Kidney epithelial cell (primary cell): ENCODE measurements at places on chromosomes 2 and 18.

DNA sequence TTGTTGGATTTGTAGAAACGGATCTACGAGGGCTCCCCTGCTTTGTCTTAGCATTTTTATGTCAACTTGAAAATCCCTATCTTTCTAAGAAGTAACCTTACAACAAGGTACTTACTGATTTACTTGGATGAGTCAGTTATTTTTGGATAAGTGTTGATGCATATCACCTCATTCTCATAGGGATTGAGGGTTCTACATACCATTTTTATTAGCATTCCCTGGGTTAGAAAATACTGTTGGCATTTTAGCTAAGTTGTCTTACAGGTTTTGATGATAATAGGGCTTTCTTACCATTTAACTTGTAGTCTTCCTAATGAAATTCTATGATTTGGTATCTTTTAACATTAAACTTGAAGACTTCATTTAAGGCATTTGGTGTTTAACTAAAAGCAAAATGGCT is 125.2 kb downstream of the UBE2E3 start:
- no peak for DNase-seq

GRCh38 chr2:179954026-179954425 is 53.1 kb downstream of the CWC22 start:
- DNase-seq = no peak

DNA sequence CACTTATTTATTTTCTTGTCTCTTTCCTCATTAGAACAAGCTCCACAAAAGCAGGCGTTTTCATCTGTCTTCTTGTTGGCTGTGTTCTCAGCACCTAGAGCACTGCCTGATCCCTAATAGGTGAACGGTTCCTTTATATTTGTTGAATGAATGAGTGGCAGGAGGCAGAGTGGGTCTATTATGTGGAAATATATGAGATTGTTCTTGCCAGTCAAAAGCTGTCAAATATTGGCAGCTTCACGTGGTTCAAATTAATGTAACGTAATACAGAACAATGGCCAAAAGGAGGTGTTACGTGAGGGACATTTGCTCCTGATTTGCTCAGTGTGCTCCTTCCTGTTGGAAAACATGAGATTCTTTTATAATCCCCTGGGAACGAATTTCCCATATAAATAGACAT is 8.5 kb upstream of the ARHGAP25 start:
- DNase-seq = no peak

GRCh38 chr2:68653034-68653433 is 9.7 kb downstream of the PROKR1 start:
- no peak for DNase-seq

DNA sequence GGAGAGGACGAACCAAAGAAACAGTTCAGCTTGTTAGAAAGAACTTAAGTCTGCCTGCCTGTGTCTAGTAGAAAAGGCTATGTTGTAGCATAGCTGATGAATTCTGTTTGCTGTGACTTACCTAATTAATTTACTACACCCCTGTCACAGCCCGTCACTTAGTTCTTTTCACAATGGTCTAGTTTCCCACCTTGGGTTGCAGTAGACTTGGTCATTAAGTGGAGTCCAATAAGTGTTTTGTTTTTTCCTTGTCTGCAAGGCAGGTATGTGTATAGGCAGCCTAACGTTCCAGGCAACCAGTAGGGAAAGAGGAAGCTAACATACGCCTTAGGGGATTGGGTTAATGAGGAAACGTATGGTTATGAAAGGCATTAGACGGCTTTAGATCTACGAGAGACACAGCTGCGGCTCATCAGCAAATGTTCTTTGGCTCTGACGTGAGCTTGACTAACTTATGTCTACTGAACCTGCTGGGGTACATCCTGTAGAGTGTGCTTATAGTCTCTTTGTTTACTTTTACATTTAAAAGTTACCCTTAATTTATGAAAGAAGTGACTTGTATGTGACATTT is 180.1 kb downstream of the PRPF40A start:
- DNase-seq = no peak

- DNase-seq = no peak
These were observed 25.3 kb upstream of the SNTG2 start for GRCh38 chr2:925309-925708.

- no peak for DNase-seq
These were observed 110.2 kb downstream of the ABCA12 start for GRCh38 chr2:215028231-215028630.

- DNase-seq = no peak
These were observed 42.0 kb downstream of the GORASP2 start for GRCh38 chr2:170971071-170971470.

DNA sequence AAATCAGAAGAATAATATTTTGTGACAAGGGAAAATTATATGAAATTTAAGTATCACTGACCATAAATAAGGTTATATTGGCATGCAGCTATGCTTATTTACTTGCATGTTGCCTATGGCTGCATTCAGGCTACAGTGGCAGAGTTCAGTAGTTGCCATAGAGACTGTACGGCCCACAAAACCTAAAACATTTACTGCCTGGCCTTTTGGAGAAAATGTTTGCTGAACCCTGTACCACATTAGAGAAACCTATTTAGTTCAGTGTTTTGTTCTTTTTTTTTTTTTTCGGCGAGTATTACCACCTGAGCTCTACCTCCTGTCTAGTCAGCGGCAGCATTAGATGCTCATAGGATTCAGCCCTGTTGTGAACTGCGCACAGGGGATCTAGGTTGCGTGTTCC is 163.7 kb downstream of the MCFD2 start:
- no peak for DNase-seq

DNA sequence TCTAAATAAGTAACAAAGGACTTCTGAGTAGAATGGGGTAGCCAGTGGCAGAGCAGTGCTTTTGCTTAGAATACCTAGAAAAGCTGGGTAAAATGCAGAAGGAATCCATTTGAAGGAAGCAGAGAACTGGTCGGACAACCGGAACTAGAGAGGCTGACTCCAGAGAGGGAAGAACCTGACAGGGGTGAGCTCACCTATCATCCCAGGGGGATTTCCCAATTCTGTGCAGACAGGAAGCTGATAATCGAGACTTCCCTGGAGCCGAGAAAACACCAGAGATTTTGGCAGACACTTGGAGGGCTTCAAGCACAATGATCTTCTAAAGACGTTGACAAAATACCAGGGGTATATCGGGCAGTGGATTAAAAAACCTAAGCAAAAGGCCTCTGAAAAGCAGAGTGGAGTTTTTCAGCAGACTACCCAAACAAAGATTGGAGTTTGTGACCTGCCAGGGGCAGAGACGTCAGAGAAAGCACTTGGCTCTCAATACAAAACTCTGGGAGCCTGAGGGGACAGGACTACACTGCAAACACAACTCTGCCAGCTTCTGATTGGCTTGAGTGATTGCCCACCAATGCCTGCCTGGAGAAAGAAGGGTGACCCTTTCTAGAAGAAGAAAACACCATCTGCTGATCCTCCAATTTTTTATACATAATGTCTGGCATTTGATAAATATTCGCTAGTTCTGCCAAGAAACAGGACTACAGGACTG is 67.5 kb upstream of the TTN start:
- DNase-seq = no peak

DNA sequence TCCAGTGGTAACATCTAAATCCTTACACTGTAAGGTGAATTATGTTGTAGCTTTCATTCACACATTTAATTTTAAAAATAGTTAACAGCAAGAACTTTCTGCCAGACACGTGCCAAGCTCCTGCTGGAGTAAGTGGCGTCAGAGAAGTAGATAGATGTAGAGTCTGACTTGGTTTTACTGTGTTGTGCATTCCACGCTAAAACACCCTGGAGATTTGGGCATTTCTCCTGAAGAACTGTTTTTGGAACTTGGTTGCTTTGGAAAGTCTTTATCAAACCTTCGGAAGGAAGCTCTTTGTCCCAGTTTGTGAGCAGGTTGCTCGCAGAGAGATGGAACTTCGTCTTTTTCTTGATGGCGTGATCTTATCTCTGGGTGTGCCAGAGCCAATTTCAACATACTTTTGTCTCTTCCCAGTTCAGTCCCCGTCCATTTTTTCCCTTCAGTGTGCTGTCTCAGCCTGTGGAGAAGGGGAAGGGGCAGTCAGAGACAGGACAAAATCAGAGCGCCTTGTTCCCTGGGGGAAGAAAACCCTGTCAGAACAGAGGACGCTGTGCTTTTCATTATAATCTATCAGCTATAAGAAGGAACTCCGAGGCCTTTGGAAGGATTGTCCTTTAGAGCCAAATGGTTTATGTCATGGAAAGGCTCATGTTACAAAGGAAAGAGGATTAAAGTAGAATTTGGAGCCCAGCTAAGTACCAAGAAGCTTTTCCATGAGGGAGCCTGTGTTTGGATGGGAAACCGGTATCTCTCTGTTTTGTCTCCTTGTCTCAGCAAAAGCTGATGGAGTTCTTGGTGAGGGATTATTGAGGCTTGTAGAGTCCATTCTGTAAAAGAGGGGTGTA is 18.9 kb downstream of the GRHL1 start:
- DNase-seq = no peak

DNA sequence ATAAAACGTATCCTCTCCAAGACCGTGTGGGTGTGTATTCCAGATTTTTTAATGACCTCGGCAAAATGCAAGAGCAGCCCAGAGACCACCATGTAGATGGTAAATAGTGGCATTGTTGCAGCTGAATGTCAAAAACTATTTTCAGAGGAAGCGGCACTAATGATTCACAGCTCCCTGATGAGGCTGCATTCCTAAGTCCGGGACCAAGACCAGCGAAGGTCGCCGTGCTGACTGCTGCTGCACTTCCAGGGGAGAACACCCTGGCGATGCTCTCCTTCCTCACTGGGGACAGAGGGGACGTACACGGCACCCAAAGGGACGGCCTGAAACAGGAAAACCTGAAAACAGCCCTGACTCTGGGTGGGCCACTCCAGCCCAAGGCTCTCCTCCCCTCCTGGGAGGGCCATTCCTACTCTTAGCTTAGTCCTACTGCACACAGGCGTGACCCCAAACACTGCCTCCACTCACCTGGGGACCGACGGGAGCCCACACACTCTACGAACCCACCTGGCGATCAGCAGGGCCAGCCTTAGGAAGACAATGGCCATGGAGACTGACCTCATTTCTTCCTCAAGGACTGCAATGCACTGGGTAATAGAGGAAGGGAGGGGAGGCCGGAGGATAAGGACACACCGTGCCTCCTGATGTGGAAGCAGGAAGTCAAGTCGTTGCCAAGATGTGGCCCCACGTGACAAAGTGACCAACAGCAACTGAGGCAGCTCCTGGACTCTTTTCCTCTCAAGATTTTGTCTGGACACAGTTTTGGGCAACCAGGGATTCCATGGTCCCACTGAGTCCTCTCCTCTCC is 82.8 kb downstream of the ZNF516 start:
- no peak for DNase-seq

DNA sequence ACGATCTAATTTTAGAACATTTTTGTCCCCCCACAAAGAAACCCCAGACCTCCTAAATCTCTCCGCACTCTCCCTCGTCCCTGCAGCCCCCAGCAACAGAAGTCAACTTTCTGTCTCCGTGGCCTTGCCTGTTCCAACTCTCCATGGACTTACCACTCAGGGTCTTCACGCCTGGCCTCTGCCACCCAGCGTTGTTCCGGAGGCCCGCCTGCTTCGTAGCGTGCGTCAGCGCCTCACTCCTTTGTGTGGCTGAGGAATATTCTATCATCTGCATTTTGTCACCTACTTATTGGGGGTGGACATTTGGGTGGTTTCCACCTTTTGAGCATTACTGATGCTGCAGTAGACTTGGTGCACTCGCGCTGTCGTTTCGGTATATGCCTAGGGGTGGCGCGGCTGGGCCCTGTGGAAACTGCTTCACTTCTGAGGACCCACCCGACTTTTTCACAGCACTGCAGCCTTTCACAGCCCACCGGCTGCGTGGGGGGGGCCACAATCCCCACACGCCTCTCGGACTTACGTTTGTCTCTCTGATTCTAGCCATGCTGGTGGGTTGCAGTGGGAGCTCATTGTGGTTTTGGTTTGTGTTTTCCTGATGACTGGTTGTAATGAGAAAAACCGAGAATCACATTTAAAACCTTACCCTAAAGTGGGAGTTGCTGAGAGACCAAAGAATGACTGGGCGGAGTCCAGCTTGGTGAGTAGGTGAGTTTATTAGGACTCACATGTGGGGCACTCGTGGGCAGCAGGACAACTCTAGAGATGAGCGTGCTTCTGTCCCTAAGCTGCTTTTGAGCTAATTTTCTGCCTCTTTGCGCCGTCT is 1.4 kb upstream of the HSBP1L1 start:
- DNase-seq = no peak

DNA sequence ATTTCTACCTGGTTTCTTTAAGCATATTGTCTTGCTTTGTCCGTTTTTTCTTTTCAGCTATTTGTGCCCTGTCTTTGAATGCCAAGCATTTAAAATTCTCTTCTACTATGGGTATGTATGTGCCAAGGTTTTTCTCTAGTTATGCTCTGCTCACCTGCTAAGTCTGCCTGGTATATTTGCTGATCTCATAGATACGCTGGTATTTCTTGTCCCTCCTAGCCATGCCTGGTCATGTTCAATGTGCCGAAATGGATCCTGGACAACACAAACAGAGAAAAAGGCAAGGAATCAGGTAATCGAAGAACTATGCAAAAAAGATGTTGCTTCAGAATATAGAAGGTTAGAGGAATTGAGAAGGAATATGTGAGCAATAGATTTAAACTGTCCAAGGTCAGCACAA is 14.9 kb upstream of the KDM3A start:
- no peak for DNase-seq

- no peak for DNase-seq
These were observed 97.3 kb downstream of the HS1BP3 start for GRCh38 chr2:20553580-20553979.

- DNase-seq = no peak
These were observed 1091.2 kb upstream of the LRRTM1 start for GRCh38 chr2:81395746-81396145.

DNA sequence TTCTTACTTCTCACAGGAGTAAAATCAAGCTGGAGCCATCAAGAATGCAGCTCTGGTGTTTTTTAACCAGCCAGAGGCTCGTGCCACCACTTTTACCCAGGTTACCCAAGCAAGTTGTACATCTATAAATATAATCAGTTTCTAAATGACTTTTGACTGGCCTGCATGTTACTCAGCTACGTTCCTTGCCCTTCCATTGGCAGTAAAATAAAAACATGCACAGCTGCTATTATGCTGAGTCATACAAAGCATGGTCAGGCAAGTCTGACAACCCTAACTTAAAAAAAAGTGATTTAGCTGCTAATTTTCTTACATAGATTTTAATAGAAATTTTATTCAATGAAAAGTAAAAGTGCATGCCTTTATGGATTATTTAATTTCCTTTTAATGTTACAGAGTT is 111.7 kb upstream of the CSRNP3 start:
- DNase-seq = peak; percentile 70

GRCh38 chr2:11397513-11397912 is 53.1 kb upstream of the ROCK2 start:
- DNase-seq = no peak

GRCh38 chr2:144502369-144502768 is 17.6 kb downstream of the ZEB2 start:
- DNase-seq = no peak

DNA sequence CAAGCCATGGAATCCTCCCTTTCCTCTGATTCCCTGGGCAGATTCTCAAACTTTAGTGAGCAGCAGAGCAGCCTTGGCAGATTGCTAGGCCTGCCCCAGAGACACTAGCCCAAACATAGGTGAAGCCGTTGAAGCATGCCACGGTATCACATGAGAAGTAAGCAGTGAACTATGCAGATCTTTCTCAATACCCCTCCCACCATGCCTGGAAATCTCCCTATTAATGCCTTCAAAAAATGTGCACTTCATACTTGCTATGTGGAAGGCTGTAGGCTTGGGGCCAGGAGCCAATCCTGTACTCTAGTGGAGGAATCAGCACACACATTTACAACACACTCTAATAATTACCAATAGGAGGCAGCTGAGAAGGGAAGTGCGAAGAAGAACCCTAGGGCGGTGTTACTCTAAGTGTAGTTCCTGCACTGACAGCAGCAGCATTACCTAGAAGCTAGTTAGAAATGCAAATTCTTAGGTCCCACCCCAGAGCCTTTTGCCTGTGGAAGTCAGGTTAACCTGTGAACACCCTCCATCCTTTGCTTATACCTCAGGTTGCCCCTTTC is 305.1 kb upstream of the SPRED2 start:
- no peak for DNase-seq
